IMR-90 (cell line): ENCODE measurements at places on chromosomes 13 and 19. TPM values are rescaled to one million over a fixed set of nuclear protein-coding genes. Genes with fewer than 3 reads are reported as not detected.

The ZNF625 gene
- total RNA-seq, result 14.4 and 16.7 TPM in 2 replicates

The FAAP24 gene
- 2.2 TPM in 2 replicates for total RNA-seq

The COX6B1 gene
- 913 and 983 TPM in 2 replicates for total RNA-seq

The POU2F2 gene
- 0.54 and 0.56 TPM in 2 replicates for total RNA-seq

The ZNF429 gene
- 4.3 and 5.3 TPM in 2 replicates for total RNA-seq

The ZNF443 gene
- 3.2 and 3.6 TPM in 2 replicates for total RNA-seq

The CBY2 gene
- total RNA-seq, result not detected in 2 replicates

The BCKDHA gene
- 6.4 and 7.7 TPM in 2 replicates for total RNA-seq

The ZNF737 gene
- 3.3 and 5.0 TPM in 2 replicates for total RNA-seq

The F10 gene
- 7.2 and 9.1 TPM in 2 replicates for total RNA-seq

The ZNF723 gene
- not detected in 2 replicates for total RNA-seq

The KANK3 gene
- total RNA-seq, result not detected in 2 replicates

The C19orf18 gene
- total RNA-seq, result not detected in 2 replicates

DNA sequence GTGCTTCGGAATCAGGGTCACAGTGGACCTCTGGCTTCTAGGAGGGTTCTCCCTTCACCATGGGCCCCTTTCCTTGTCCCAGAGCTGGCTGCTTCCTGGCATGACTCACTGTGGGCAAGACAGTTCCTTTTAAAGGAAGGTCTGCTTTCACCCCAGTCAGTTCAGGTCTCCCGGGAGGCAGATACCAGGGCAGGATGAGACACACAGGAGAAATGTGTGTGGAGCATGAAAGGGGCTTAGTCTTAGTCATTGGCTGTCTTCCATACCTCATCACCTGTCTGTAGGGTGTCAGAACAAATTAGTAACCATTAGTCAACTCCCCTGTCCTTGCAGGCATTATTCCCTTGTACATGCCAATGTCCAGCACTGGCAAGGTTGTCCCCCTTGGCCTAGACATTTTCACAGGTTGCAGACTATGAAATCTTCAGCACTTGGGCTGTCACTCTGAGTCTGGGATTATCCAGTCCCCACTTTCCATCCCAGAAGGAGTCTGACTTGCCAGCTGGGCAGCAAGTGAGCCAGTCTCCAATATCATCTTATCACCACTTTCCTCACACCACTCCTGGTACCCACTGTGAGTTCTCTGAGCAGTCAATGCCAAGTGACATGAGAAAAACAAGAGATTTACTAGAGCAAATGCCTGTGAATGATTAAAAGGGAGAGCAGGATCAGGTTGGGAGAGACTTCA lies 76.8 kb upstream of the MEDAG start:
- H3K27ac ChIP-seq, result no peak overlapping the region; the same call in 1 of the 2 replicates
- H3K4me3 ChIP-seq, result no peak overlapping the region
- H3K36me3 ChIP-seq, result no peaks in the 10 kb centered on the region
- peak; percentile 82 for DNase-seq
- no peaks in the 10 kb centered on the region for H3K27me3 ChIP-seq

DNA sequence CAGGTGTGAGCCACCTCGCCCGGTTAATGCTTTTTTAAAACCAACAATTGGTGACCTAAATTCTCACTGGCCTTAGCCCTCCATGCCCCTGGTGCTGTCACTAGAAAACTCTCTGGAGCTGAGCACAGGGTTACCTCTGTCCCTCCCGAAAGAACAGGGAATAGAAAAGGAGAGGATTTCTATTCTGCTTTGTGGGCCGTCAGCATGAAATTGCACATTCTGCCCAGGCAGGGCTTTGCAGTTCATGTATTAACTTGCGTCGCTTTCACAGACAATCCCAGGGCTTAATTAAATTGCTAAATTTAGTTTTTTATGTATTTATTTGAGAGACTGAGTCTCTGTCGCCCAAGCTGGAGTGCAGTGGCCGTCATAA lies 583 bp upstream of the ZNF480 start:
- peaks cover 2% of the 10 kb centered on the region; the same call in 1 of the 2 replicates for H3K4me1 ChIP-seq
- H3K27me3 ChIP-seq, result no peaks in the 10 kb centered on the region
- H3K27ac ChIP-seq, result peak overlapping the region; percentile 10; the same call in 1 of the 2 replicates

GRCh38 chr19:21128901-21129698 lies 12.7 kb upstream of the ZNF431 start:
- H3K36me3 ChIP-seq, result no peaks in the 10 kb centered on the region
- no peak for DNase-seq
- no peaks in the 10 kb centered on the region for H3K27me3 ChIP-seq
- H3K27ac ChIP-seq, result no peak overlapping the region
- no peaks in the 10 kb centered on the region for H3K4me1 ChIP-seq
- no peak overlapping the region for H3K4me3 ChIP-seq

GRCh38 chr13:48304143-48304876 lies 759 bp downstream of the RB1 start:
- H3K36me3 ChIP-seq, result no peaks in the 10 kb centered on the region
- peak overlapping the region; percentile 59 for H3K4me3 ChIP-seq
- H3K27ac ChIP-seq, result peak overlapping the region; percentile 68
- no peaks in the 10 kb centered on the region for H3K27me3 ChIP-seq
- peak; percentile 55 for DNase-seq

- H3K4me1 ChIP-seq, result peaks cover 2% of the 10 kb centered on the region
- H3K27me3 ChIP-seq, result peaks cover 12% of the 10 kb centered on the region
- no peaks in the 10 kb centered on the region for H3K36me3 ChIP-seq
- no peak overlapping the region for H3K4me3 ChIP-seq
Observed at GRCh38 chr13:98778749-98779148, 26.3 kb upstream of the SLC15A1 start.

- no peak overlapping the region for H3K27ac ChIP-seq
- H3K4me3 ChIP-seq, result no peak overlapping the region
- no peaks in the 10 kb centered on the region for H3K4me1 ChIP-seq
- H3K27me3 ChIP-seq, result no peaks in the 10 kb centered on the region
Observed at GRCh38 chr13:32638739-32639138, 52.5 kb downstream of the PDS5B start.

- H3K36me3 ChIP-seq, result no peaks in the 10 kb centered on the region
- peaks cover 2% of the 10 kb centered on the region; the same call in 1 of the 2 replicates for H3K4me1 ChIP-seq
- H3K27me3 ChIP-seq, result no peaks in the 10 kb centered on the region
- no peak overlapping the region; the same call in 1 of the 2 replicates for H3K27ac ChIP-seq
- DNase-seq, result no peak
Observed at GRCh38 chr19:14528419-14529253, 758 bp upstream of the TECR start.

DNA sequence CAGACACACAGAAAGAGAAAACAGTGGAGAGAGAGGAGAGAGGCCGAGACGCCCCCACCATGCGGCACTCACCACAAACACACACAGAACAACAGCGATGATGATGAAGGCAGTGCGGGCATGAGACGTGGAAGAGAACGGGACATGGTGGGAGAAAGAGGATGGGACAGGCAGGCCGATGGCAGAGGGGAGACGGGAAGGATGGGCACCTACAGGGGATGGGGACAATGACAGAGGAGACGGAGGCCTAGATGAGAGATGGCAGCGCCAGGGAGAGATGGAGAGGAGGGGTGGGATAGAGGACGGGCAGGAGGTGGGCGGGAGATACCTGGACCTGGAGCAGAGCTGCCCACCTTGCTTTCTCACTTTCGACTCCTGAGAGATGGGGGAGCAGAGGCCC lies 1.1 kb upstream of the KLK14 start:
- H3K36me3 ChIP-seq, result no peaks in the 10 kb centered on the region
- H3K27me3 ChIP-seq, result no peaks in the 10 kb centered on the region
- no peak overlapping the region for H3K4me3 ChIP-seq

- no peaks in the 10 kb centered on the region for H3K27me3 ChIP-seq
- no peak overlapping the region for H3K27ac ChIP-seq
- no peak for DNase-seq
- no peak overlapping the region for H3K4me3 ChIP-seq
- no peaks in the 10 kb centered on the region for H3K4me1 ChIP-seq
- H3K36me3 ChIP-seq, result peaks cover 58% of the 10 kb centered on the region
Observed at GRCh38 chr19:48454150-48454730, 1.1 kb upstream of the KCNJ14 start.

DNA sequence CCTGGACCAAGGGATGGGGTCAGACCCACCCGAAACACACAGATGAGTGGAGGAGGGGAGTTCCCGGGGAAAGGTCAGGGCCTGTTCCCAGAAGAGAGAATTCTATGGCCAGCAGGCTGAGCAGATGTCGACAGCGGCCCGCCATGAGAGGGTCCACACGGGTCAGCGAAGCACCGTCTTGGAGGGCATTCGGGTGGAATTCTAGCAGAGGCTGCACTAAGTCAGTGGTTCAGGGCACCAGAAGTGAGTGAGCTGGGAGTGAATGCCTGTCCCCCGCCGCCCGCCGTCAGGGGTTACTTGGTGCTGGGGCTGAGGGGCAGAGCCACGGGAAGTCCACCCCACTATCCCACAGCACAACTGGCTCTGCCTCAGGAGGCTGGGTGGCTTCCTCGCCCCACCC lies 96.2 kb upstream of the VSTM2B start:
- H3K4me1 ChIP-seq, result no peaks in the 10 kb centered on the region
- no peak overlapping the region for H3K27ac ChIP-seq
- H3K4me3 ChIP-seq, result no peak overlapping the region
- H3K27me3 ChIP-seq, result no peaks in the 10 kb centered on the region

- H3K4me1 ChIP-seq, result no peaks in the 10 kb centered on the region
- H3K27ac ChIP-seq, result no peak overlapping the region
- no peak for DNase-seq
- H3K27me3 ChIP-seq, result 0 out of 2 replicates have a peak, but pooled peaks cover 2% of the 10 kb centered on the region
Observed at GRCh38 chr19:31595521-31595920, 246.3 kb upstream of the TSHZ3 start.

DNA sequence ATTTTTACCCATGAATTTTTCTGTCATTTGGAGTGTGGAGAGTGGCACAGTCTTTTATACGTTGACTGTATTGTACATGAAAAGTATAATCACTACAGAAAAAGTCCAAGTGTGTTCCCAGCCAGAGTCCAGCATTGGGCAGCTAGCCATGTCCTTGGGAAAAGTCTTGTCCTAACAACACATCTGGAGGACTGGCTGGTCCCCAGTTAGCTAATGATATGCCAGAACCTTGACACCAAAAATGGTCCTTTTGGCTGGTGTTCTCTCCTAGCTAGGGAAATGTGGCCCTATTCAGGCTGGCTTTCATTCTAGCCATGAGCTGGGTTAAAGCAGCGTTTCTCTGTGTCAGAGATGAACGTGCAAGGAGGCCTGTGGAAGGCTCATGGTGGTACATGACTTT lies 98.9 kb downstream of the ESD start:
- H3K27me3 ChIP-seq, result no peaks in the 10 kb centered on the region
- peaks cover 26% of the 10 kb centered on the region for H3K36me3 ChIP-seq
- peaks cover 4% of the 10 kb centered on the region; the same call in 1 of the 2 replicates for H3K4me1 ChIP-seq
- H3K27ac ChIP-seq, result no peak overlapping the region

DNA sequence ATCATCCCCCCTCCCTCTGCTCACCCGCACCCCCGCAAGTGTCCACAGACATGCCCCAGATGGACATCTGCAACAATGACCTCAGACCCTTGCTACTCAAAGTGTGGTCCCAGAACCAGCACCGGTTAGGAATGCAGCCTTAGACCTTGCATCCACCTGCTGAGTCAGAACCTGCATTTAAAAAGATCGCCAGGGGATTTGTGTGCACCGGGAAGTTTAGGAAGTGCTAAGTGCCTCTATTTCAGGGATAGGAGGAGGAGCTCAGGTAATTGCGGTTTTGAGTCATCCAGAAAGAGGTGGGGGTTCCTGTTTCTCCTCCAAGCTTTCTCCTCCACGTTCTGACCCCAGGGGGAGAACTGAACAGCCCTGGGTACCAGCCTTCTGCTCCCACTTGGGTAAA lies 46.2 kb downstream of the CACNA1A start:
- no peaks in the 10 kb centered on the region for H3K27me3 ChIP-seq
- no peak overlapping the region for H3K27ac ChIP-seq
- H3K4me3 ChIP-seq, result no peak overlapping the region
- no peaks in the 10 kb centered on the region for H3K36me3 ChIP-seq
- H3K4me1 ChIP-seq, result no peaks in the 10 kb centered on the region

DNA sequence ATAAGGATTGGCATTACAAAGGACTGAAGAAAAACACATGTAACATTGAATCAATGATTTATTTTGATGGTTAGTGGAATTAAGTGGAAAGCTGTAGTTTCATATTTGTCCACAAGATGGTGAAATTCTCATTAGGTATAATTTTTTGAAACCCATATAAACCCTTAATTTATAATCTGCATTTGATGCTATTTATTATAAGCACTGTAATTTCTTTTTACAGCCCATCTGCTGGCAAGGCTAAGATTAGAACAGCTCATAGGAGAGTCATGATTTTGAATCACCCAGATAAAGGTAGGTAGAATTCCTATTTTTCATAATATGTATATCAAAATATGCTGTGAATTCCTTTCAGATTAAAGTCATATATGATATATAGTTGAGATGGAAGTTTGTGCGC lies 62.2 kb downstream of the DNAJC15 start:
- no peak overlapping the region for H3K27ac ChIP-seq
- H3K4me3 ChIP-seq, result no peak overlapping the region
- no peaks in the 10 kb centered on the region for H3K27me3 ChIP-seq

GRCh38 chr19:3785938-3786824 lies at the start of gene MATK:
TSS of gene MATK (minus strand) at chr19:3786381. CDS start at chr19:3785135, 1,246 bp downstream.
- no peak within 1 kb of the TSS for H3K4me3 ChIP-seq
- no peaks in the 10 kb centered on the region for H3K4me1 ChIP-seq
- DNase-seq, result no peak
- H3K27ac ChIP-seq, result no peak within 1 kb of the TSS
- no peaks in the 10 kb centered on the region for H3K36me3 ChIP-seq

DNA sequence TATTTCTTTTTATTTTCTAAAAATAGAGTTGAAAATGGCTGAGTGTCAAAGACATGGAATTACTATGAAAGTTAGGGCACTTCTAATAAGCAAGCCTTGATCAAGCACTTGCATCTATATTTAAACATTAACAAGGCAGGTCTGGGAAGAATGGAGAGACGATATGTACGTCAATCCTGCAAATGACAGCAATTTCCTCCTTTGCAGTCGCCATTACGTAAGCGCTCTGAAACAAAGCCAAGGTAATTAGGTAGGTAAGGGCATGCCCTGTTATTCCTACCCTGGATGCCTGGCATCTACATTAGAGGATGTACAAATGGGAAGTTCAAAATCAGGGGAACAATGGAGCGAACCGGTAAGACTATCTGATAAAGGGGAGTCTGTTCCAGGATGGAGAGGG lies 664.0 kb upstream of the ARGLU1 start:
- no peak for DNase-seq
- H3K27ac ChIP-seq, result no peak overlapping the region
- H3K27me3 ChIP-seq, result no peaks in the 10 kb centered on the region
- no peak overlapping the region for H3K4me3 ChIP-seq
- H3K4me1 ChIP-seq, result no peaks in the 10 kb centered on the region

DNA sequence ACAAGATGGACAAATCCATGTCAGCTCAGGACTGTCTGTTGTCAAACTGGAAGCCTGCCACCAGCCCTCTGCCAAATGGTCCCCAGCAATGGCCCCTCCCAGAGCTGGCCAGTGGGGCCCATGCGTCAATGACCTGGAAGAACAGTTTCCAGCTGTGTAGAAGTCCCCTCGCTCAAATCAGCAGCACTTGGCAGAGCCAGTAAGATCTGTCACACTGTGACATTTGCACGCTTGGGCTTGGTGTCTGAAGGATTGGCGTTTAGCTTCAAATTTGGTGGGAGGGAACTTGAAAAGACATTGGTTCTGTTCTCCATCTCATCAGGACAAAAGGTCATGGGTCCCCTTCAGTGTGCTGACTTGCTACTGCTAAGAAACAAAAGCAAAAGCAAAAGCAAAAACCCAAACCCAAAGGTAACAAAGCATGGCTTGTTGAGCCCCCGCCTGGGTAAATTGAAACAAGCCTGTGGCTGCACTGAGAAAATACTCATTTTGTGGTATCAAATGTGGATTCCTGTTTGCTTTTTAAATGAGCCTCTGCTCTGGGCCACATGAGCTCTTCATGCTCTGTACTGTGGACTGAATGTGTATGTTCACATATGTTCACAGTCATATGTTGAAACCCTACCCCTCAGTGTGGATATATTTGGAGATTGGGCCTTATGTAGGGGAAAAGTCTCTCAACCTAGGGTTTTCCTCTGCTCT lies 253.6 kb upstream of the MAB21L1 start:
- no peak overlapping the region for H3K4me3 ChIP-seq
- H3K27ac ChIP-seq, result no peak overlapping the region
- no peaks in the 10 kb centered on the region; the same call in 1 of the 2 replicates for H3K27me3 ChIP-seq
- H3K4me1 ChIP-seq, result no peaks in the 10 kb centered on the region
